ENCODE measurements at places on chromosomes 4 and X.

GRCh38 chr4:174739576-174739975 is 89.5 kb downstream of the GLRA3 start:
- no peak for DNase-seq

GRCh38 chrX:69142788-69143469 is 22.3 kb downstream of the PJA1 start:
- DNase-seq = no peak

DNA sequence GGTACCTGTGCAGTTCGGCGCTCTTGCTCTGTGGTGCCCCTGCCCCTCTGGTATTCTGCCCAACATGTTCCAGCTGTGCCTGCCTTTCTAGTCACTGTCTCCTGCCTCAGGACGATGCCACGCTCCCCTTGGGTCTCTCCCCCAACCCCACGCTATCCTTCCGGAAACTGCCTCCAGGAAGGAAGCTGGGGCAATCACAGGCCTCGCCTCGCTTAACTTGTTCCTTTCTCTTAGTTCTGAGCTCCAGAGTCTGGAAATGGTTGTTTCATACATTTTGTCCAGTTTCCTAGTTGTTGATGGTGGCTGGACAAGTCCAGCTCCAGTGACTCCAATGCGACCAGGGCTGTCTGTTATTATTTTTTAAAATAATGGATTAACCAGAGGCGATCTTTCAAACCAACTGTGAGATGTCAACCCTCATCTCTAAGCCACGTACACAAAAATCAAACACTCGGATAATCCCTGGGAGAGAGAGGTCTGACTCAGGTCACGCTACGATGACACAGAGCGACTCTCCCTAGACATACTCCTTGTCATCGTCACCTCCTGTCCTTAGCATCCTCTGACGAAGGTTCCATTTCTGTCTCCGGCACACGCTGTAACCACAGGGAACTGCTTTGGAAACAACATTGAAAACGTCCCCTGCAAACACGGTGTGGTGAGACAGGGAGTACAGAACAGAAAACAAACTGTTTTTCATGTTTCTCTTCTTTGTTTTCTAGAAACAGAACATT is 62.5 kb downstream of the ABLIM2 start:
- no peak for DNase-seq

DNA sequence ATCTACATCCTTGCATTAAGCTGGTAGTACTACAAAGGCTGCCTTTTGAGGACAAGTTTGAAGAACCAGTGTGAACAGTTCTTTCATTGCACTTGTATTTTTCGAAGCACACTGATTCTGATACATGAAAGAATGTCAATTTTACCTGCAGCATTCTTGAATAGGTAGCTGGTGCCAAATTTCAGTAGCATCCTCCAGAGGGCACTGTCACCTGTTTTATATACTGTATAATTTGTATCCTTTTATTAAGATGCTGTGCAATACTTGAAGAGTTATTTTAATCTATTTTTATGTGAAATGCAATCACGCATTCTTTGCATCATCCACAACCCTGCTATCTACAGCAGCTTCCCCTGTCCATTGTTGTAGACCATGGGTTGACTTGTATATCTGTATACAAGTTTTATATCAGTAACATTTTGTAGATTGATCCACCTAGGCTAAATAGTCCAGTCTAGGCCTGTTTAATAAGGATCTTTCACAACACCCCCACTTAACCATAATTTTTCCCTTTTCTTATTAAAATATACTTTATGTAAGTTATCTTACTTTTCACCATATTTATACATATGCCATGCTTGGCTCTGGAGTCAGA is 325.7 kb downstream of the PCDH7 start:
- no peak for DNase-seq

- DNase-seq = no peak
Observed at GRCh38 chrX:134423606-134424005, 36.4 kb upstream of the HPRT1 start.

DNA sequence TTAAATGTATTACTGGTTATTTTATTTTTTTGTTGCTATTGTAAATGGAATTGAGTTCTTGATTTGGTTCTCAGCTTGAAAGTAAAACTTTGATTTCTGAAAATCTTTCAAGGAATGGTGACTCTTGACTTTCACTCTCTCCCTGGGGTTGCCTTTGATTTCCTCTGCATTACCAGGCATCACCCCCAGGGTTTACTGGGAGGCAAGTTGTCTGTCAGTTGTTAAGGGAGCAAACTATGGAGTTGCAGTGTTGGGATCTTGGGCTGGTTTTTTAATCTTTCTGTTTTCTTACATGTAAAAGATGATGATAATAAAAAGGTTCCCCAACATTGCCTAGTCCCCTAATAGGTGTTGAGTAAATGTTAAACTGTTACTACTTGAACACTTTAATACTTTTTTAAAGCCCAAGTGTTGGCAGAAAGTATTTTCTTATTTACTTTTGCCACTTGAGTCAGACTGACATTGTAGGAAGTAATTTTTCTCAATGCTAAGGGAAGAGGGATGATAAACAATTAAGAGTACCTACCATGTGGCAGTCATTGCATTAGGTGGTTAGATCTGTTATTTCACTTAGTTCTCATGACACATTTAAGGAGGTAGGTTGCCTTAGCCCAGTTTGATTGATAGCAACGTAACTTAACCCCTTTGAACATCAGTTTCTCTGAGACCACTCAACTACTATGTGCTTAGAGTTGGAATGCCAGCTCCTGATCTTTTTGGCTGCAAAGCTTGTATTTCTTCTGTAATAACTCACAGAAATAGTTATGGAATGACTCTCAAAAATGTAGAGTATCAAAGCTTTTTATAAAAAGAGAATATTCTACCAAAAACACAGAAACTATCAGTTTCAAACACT is 67.1 kb downstream of the DCLK2 start:
- no peak for DNase-seq

DNA sequence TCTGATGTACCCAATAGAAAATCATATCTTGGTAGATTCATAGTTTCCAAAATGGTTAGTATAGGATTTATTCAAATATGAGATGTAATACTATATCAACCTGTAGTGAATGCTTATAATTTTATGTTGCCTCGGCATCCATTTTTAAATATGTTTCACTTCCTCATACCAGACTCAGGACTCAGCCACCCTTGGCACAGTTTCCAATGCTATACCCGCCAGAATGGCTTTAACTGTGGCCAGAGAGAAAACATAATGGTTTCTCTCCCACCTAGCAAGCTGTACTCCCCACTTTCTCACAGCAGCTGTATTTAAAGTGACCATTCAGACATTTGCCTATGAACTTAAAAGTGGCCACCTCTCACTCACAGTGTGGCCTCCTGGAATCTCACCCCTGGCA is 466.6 kb upstream of the PABPC4L start:
- no peak for DNase-seq

- no peak for DNase-seq
Observed at GRCh38 chrX:144494074-144494473, 610.2 kb downstream of the UBE2NL start.

DNA sequence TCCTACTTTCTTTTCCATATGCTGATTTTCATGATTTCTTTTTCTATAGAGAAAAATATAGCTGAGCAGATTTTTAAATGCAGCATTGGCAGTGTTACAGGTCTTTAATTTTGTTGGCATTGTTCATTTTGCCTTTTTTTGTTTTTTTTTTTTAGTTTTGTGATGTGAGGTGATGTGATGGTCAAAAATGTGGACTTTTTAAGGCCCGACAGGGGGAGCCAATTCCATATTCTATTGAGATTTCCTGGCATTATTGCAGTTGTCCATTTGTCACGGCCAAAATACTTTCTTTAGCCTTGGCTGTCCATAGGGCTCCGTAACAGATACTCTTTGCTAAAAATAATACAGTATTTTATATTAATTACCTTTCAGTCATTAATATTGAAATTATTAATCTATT is 47.8 kb downstream of the SLIT2 start:
- no peak for DNase-seq

- DNase-seq = no peak
Observed at GRCh38 chr4:139890816-139891215, 225.2 kb downstream of the MGST2 start.

GRCh38 chr4:187235456-187236170 is 512.0 kb upstream of the FAT1 start:
- peak; percentile 32 for DNase-seq

DNA sequence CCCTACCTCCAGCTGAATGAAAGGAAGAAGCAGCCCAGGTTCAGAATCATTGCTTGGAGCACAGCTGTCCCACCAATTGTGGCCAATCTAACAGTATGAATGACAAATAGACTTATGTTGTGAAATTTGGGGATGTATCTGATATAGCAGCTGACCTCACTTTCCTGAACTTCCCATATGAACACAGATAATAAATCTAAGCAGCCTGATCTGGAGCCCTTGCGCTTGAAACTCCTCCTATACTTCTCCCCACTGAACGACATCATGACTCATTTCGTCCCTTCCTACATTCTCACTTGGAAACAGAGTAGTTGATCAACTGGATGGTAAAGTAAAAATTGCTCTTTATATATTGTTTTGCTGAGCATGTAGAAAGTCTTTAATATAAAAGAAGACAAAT is 24.2 kb upstream of the AMELX start:
- DNase-seq = no peak

DNA sequence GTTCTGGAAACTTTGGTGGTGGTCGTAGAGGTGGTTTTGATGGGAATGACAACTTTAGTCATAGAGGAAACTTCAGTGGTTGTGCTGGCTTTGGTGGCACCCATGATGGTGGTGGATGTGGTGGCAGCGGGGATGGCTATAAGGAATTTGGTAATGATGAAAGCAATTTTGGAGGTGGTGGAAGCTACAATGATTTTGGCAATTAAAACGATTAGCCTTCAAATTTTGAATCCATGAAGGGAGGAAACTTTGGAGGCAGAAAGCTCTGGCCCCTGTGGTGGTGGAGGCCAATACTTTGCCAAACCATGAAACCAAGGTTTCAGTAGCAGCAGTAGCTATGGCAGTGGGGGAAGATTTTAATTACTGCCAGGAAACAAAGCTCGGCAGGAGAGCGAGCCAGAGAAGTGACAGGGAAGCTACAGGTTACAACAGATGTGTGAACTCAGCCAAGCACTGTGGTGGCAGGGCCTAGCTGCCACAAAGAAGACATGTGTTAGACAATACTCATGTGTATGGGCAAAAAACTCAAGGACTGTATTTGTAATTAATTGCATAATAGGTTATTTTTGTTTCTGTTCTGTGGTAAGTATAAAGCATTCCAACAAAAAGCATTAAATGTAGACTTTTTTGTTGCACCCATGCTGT is 23.2 kb upstream of the SOD3 start:
- no peak for DNase-seq

DNA sequence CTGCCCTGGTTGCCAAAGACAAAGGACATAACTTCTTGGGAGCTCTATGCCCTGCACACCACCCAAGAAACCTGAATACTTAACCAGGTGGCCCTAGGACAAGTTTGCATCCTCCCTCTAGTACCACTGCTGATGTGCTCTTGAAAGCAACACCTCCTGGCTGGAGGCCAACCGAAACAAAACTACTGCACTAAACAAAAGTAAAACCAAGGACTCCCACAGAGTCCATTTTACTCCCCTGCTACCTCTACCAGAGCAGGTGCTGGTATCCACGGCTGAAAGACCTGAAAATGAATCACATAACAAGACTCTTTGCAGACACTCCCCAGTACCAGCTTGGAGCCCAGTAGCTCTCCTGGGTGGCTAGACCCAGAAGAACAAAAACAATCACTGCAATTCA is 941.8 kb downstream of the RAPGEF2 start:
- no peak for DNase-seq

DNA sequence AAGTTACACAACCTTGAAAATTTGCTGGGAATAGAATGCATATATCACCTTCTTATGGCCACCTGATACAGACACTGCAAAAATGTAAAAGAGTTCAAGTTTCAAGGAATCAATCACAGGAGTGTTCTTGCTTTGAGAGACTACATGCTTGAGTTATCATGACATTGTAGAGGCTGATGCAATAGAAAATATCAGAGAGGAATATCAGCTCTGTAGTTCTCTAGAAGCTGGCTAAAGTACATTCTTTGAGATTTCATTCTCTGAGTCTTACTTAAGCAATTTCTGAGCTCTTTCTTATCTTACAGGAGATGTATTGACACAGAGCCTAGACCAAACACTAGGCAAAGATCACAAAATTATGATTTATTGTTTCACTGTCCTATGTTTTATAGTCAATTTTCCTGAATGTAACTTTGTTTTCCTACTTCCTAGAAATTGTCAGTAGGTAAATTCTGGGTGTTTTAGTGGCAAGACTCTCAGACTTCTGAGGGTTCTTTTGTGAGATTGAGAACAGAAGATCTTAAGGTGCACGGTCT is 152.1 kb upstream of the HPGD start:
- DNase-seq = no peak

DNA sequence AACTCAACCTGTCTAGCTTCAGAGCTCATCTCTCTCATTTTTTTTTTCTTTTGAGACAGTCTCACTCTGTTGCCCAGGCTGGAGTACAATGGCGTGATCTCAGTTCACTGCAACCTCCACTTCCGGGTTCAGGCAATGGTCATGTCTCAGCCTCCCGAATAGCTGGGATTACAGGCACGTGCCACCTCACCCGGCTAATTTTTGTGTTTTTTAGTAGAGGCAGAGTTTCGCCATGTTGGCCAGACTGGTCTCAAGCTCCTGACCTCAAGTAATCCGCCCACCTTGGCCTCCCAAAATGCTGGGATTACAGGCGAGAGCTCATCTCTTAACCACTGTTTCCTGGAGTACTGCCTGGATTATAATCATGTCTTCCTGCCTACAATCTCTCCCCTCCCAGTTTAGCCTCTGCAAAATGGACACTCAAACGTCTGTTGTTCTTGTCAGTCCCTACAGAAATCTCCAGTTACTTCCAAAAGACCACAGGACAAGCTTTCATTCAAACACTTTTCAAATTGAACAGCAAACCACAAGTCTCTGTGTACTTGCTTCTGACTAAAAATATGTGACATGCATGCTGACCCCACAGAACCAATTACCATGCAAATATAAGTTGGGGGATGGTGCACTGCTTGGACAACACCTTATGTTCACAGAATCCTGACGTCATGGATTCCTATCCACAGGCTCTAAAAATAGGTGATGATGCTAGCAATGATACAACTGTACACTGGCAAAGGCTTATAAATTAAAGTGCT is 137.2 kb downstream of the SH3KBP1 start:
- no peak for DNase-seq

DNA sequence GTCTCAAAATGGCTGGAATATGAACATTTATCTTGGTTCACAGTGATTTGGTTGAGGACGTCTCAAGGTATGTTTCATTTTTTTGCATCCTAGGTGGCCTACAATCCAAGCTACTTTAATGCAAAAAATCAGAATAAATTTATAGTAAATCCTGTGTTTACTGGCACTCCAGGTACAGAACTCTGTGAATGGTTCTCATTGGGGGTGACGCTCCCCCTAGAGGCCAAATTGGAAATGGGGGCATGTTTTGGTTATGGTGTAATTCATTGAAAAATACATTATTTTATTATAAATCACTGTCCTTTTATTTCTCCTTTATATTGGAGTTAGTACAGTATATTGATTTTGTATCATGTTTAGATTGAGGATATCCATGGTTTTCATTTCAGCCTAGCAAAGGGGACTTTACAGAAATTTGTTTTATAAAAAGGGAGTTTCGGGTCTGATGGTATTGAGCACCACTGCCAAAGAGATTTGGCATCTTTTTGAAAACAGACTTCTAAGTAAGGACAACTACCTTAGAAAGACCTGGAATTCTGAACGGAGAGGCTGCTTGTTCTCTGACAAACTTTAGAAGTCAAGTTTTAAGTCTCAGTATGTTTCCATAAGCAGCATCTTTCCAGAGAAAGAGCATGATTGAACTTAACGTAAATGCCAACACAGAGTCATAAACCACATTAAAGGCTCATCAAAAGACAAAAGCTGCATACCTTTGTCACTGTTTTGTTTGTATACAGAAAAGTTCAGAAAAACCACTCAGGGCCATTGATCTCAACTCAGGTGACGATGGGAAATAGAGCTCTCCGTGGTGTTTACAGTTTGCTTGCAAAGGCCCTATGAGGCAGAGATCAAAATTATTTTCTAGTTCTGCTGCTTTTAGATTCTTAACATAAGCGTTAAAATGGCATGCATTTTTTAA is 19.4 kb downstream of the MTM1 start:
- no peak for DNase-seq
